AG10803 (cell line): ENCODE measurements at places on chromosomes 7 and 10.

GRCh38 chr10:23994459-23995046 is 214.4 kb upstream of the KIAA1217 start:
- peak; percentile 48 for DNase-seq

- DNase-seq, result no peak
Observed at GRCh38 chr7:117997862-117998825, 124.9 kb upstream of the CTTNBP2 start.

GRCh38 chr10:44020322-44021111 is 364.4 kb downstream of the CXCL12 start:
- DNase-seq, result peak; percentile 53

DNA sequence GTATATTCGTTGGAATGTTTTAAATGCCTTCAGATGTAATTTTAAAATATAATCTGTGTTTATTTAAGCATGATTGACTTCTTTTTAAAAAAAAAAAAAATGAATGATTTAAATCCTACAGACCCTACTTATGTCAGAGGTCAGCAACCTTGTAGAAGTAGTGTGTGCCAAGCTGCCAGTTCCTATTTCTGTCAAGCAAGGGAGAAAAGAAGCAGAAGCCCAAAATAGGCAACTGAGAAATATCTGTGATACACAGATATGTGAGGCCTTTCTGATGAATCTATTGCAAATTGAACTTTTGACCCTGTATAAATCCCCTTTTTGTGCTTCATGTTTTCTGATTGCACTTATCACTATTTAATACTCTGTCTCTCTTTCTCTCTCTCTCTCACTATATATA is 199.5 kb downstream of the LRRN3 start:
- DNase-seq, result no peak

DNA sequence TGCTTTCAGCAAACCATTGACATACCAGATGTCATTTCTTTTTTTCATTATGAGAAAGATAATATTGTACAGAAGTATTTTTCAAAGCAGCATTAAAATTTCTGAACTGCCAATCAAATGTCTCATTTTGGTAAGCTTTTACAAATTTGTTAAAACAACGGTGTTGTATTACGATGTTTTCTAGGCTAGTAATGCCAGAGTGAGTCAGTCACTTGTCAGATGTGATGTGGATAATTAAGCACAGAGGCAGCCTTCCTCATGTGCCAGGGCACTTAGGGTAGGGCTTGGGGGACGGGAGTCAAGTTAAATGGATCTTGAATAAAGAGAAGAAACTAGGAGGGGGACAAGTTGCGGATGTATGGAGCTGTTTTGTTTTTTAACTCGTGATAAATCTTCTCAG is 10.1 kb downstream of the PSTK start:
- no peak for DNase-seq

DNA sequence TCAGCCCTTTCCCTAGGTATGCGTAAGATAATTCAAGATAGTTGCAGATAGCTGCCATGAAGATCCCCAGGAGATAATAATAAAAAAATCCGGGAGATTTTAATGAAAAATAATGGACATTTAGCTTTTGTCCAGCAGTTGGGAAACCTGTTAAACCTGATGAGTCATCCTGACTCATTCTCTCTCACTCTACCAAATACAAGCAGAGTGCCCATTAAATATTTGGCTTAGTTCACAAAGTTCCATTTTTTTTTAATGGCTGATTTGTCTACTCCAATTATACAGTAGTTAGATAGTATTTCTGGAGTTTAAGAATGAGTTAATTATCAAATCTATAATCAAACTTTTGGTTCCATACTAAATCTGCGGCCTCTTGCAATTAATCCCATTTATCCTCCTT is 2.1 kb upstream of the SHTN1 start:
- peak; percentile 79 for DNase-seq

GRCh38 chr7:158556721-158557440 is 30.7 kb downstream of the PTPRN2 start:
- no peak for DNase-seq

GRCh38 chr10:127720142-127720541 is 16.8 kb upstream of the FOXI2 start:
- no peak for DNase-seq

GRCh38 chr7:68155676-68156075 is 1159.0 kb downstream of the TYW1 start:
- DNase-seq, result no peak

- DNase-seq, result no peak
Observed at GRCh38 chr7:2024567-2024918, 208.2 kb downstream of the MAD1L1 start.

DNA sequence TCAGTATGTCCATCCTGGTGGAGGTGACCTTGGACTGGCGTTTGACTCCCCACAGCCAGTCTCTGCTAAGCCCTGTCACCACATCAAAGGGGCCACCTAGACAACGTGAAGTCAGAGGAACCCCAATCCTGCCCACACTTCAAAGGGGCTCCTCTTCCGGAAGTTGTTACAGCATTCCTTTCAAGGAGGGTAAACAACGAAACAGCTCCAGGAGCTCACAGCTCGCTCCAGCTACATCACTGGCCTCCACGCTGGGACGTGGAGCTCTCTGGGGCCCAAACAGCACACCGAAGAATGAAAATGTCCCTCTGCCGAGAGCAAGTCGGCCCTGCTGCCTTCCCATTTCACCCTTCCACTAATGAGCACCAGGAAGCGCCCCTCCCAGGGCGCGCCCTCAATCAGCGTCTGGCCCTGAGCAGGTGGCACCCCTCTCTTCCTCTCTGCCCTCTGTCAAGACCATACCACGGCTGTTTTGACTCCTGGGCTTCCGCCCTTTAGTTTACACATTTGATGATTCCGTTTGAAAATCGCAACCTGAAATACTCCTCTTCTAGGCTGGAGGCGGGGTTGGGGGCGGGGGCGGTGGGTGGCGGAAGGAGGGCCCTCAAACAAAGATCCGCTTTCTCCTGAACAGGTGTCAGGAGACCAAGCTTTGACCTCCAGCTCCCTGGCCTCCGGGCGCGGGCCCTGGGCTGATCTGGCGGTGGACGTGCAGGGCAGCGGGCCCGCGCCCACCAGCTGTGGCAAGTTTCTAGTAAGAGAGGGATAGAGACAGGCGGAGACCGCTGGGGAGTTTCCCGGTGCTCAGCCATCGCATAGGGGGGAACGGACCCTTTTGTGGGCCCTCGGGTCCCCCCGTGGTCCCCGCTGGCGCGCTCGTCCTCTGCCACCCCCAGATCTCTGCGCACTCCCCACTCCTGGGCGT is 53.1 kb upstream of the KDM7A start:
- DNase-seq, result no peak

- no peak for DNase-seq
Observed at GRCh38 chr10:90462749-90463470, 394.9 kb downstream of the HTR7 start.

- no peak for DNase-seq
Observed at GRCh38 chr10:18268005-18268404, 127.8 kb downstream of the CACNB2 start.

GRCh38 chr10:18254692-18255091 is 114.5 kb downstream of the CACNB2 start:
- no peak for DNase-seq

DNA sequence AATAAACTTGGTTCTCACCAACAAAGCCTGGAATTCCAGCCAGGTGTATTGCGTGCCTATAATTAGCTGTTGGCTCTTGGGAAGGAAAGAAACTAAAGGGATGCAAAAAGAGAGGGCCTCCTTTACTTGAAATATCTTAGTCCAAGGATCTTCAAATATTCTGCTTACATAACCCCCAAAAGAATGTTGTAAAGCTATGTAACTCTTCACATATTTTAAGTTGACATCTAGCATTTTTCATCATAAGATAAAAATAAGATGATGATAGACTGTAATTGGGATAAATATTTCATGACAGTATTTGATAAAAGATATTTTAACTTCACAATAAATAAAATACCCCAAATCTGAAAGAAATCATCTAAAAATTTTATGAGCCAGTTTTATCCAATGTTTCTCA is 52.5 kb upstream of the SEPTIN7 start:
- no peak for DNase-seq

- DNase-seq, result no peak
Observed at GRCh38 chr10:23354630-23355279, 10.2 kb upstream of the C10orf67 start.

DNA sequence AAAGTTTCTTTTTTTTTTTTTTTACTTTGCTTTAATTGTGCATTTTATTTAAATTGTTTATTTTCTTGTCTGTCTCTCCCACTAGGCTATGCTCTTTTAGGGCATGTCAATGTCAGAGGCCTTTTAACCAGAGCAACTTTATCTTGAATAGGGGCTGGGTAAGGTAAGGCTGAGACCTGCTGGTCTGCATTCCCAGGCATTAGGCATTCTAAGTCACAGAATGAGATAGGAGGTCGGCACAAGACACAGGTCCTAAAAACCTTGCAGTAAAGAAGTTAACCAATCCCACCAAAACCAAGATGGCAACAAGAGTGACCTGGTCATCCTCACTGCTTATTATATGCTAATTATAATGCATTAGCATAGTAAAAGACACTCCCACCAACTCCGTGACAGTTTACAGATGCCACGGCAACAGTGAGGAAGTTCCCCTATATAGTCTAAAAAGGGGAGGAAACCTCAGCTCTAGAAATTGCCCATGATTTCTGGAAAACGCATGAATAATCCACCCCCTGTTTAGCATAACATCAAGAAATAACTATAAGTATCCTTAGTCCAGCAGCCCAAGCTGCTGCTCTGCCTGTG is 47.0 kb upstream of the FRMD4A start:
- DNase-seq, result no peak

- no peak for DNase-seq
Observed at GRCh38 chr10:101021692-101022251, 9.2 kb downstream of the PDZD7 start.

- DNase-seq, result no peak
Observed at GRCh38 chr10:20870834-20871233, 26.3 kb downstream of the NEBL start.

DNA sequence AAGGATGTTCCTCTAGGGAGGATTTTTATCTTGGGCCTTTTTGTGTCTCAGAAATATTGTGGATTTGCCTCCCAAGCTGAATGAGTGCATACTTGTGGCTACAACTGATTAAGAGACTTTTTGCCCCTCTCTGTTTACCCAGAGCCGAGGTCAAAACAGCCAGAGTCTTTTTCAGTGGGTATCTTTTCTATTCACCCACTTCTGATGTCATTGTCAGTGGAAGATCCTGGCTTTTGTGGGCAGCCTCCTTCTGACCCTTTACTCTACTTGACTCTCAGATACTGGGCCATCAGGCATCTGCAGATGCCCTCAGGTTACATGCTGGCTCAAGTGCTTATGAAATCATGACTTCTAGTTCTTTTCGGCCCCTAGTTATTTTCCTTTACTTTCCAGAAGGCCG is 19.6 kb upstream of the PIP4K2A start:
- DNase-seq, result no peak

DNA sequence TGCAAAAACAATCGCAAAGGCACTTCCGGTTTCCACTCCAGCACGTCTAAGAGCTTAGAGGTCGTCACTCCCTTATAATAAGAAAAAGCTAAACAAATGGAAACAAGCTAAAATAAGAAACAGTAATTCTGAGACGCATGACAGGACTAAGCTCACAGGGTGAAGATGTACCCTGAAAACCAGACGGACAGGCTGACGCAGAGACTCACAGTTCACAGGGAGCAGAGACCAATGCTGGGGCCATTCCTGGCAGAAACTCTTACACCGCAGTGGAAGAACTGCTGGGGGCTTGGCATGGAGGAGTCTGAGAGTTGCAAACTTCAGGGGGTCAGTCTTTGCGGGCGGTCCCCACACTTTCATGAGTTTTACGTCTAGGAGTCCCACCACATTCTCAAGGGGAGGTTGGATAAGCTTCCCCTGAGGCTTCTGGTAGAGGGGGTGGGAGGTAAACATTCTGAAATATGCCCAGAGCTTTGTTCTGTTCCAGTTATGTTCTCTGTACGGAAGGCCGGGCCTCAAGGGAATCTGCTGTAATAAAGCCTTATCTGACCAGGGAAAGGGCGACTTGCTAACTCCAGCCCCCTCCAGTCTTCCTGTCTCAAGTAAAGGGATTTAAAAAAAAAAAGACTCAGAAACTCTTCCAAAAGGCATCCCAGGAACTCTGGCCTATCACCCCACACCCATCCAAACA is 47.8 kb downstream of the BRI3 start:
- no peak for DNase-seq

DNA sequence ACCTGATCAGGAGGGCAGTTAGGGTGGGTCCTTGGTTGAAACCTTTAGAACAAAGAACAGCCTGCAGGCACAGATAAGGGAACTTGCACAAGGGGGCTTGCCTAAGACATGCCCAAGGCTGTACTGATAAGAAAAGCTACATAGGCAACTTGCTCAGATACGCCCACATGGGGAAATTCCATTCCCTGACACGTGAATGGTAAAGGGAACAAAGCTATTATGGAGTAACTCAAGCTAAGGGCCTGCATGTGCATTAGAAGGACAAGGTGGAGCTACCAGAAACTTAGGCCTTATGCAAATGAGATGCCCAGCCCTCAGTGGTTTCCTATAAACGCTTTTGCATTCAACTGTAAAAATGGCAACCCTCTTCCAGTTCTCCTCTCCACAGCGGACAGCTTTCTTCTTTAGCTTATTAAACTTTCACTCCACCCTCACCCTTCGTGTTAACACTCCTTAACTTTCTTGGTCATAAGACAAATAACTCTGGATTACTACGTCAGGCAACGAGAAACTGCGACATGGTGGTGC is 1192.1 kb upstream of the CELF2 start:
- DNase-seq, result no peak

GRCh38 chr7:74027683-74028320 is at the start of gene ELN:
Gene ELN, plus strand, starts transcription at chr7:74028173. Its CDS starts 15 bp downstream, at chr7:74028188.
- DNase-seq, result peak; percentile 79

DNA sequence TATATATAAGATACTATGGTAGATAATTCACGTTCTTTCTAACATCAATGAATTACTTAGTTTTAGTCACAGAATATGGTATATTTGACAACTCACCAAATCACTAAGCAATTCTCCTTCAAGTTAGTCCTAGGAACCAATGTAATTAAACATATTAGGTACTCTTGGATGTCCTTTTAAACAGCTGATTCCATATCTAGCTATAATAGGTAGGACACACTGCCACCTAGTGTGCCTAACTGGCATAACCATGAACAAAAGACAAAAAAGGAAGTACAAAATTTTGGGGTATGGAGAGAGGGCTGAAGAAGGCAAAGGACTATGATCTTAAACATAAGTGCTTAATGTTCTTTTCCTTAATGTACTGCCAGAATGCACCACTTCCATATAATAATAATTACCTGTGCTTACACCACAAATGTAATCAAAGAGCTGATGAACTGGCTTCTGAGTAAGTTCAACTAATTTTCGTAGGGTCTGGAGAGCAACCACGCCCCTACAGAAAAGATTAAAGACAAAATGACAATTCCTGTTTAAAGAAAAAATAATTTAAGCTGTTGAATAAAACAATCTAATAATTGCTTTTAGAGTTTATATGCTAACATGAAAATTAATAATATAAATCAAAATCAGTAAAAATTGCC is 28.7 kb downstream of the PNPLA8 start:
- DNase-seq, result peak; percentile 41
